ENCODE measurements at places on chromosomes 13 and 19.

GRCh38 chr13:22776394-22777186 is 404.2 kb upstream of the SGCG start:
- no peak for DNase-seq

GRCh38 chr19:10450853-10451609 is 30.7 kb downstream of the PDE4A start:
- DNase-seq = no peak

GRCh38 chr13:98253526-98253925 is 76.5 kb upstream of the RNF113B start:
- DNase-seq = no peak

- DNase-seq = no peak
Observed at GRCh38 chr13:77836423-77836822, 82.2 kb downstream of the EDNRB start.

GRCh38 chr13:26048741-26049140 is 3.1 kb downstream of the SHISA2 start:
- no peak for DNase-seq

DNA sequence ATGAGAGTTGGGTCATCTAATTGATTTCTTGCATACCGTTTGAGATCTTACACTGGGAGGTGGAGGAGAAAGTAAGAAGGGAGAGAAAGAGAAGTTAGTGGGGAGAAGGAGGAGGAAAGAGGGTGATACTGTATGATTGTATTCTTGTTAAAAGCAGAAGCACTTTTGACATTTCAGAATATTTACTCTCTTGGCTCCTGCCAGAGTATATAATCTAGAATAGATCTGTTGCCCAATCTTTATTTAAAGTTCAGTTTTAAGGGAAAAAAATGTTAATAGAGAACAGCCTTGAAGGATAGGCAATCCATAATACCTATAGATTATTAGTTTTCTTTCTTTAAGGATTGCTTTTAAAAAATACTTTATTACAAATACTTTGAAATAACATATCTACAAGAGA is 41.5 kb downstream of the PDS5B start:
- no peak for DNase-seq

DNA sequence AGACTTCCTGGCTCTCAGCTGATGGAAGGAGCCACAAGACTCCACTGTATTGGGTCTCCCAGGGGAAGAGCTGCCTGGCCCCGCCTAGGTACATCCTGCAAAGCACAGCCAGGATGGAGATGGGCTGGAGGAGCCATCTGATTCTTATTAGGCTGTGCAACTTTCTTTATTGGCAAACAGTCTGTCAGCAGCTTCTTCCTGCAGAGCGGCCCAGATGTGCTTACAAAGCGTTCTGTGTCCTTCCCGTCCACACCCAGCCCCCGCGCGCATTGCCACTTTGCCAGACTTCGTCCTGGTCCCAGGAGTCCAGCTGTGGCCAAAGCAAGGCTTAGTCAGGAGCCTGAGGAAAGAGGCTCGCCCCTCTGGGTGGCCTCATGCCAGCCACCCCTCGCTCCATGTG is 409.3 kb downstream of the ZNF536 start:
- no peak for DNase-seq

DNA sequence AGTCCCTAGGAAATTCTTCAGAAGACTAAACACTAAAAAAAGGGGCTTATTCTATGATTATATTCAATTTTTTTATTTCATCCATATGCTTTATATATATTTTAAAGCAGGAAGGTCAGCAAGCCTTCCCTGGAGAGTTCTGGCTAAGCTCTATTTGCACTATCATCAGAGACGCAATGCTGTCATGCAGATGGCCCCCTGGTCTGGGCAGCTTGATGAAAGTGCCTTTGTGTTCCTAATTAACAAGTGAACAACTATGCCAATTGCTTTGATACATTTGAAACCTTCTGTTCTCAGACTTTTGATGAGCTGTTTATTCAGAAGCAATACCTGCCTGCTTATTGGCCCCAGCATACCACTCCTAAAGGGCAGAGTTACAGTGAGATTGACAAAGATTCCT is 1344.6 kb downstream of the OLFM4 start:
- no peak for DNase-seq

DNA sequence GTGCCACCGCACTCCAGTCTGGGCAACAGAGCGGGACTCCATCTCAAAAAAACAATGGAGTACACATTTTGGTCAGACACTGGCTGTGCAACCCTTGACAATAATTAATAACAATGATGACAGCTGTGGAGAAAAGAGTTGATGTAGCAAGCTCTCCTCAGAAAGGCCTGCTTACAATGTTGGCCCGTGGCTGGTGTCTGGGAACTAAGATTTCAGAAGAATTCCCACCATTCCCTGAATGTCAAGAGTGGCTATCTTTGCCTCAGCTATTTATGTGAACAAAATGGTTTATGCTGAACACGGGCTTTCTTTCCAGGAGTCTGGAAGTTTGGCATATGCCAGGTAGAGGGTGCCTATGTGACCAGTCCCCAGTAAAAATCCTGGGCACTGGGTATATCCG is 25.5 kb downstream of the NEK5 start:
- no peak for DNase-seq

DNA sequence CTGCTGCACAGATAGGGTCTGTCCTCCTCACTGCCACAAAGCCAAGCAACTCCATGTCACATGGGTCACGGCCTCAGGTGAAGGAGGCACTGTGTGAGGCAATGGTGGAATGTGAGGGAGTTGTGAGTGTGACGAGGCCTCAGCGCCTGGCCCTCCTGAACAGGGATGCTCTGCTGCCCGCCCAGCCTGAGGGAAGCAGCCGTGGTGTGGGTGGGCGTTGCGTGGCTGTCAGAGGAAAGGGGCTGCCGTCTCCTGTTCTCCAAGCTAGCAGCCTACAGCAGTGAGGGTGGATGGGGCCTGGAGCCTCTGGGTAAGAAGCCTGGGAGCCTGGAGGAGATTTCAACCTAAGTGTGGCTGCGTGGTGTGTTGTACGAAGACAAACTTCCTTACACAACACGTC is 125.0 kb downstream of the COL4A1 start:
- no peak for DNase-seq

GRCh38 chr19:2051773-2052704 is 995 bp upstream of the MKNK2 start:
- peak; percentile 82 for DNase-seq

DNA sequence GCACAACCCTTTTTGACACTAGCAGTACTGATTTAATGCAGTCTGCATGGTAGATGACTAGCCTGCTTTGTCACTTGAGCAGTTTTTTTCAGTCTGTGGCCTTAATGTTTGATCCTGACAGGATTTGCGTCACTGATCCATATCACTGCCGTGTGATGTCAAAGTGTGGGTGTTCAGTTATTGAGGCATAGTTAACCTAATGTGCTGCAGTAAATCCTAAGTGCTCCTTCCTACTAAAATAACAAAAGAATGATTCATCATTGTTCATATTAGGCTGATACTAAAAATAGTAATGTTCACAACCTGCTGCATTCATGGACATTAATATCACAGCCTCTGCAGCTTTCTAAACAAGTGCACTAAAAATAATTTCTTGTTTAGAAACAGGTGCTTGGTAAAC is 121.9 kb upstream of the MLNR start:
- no peak for DNase-seq

GRCh38 chr13:101916108-101916774 is 463.8 kb downstream of the ITGBL1 start:
- no peak for DNase-seq

GRCh38 chr13:51122868-51123566 is 11.9 kb upstream of the C13orf42 start:
- DNase-seq = no peak

DNA sequence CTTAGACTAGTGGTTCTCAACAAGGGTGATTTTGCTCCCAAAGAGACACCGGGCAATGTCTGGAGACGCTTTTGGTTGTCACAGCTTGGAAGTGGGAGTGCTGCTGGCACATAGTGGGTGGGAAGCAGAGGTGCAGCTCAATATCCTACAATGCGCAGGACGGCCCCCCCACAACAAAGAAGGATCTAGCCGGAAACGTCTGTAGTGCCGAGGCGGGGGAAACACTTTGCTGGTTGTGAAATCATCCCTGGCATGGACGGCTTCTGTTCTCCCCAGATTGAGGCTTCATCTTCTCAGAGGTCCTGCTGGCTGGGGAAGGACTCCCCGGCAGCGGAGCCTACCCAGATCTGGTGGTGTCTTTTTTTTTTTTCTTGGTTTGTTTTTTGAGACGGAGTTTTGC is 13.4 kb upstream of the SYT5 start:
- no peak for DNase-seq

GRCh38 chr13:24627090-24627714 is 53.0 kb upstream of the ATP12A start:
- DNase-seq = no peak

DNA sequence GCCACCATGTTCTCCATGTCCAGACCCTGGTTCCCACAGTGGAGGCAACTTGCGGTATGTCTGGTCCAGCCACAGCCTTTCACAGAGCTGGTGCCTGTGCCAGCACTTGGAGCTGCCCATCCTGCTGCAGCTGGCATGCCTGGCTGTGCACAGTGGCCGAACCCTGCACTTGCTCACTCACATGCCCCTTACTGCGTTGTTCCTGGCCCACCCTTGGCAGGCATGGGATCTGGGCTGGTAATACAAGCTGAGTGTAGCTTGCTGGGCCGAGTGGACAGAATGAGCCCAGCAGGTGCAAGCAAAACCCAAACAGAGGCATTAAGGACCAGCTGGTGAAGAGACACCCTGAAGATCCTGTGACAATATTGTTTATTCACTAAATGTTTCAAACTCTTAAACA is 583.9 kb upstream of the SLITRK6 start:
- DNase-seq = no peak

DNA sequence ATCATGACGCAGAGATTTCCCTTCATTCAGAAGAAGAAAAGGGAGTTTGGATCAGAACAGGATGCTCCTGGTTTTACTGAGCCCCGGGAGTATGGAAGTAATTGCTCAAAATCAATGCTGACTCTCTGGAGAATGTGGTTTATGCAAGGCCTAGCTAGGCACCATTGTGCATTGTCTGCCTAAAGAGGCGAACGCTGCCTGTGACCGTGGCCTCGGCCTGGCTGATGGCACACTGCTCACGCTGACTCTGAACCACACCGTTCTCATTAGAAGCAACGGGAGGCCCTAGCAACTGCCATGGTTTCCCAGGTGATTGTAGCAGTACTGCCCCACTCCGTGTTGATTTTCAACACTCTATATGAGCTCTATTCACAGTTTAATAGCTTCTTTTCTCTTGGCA is 41.7 kb upstream of the UBL3 start:
- DNase-seq = no peak

DNA sequence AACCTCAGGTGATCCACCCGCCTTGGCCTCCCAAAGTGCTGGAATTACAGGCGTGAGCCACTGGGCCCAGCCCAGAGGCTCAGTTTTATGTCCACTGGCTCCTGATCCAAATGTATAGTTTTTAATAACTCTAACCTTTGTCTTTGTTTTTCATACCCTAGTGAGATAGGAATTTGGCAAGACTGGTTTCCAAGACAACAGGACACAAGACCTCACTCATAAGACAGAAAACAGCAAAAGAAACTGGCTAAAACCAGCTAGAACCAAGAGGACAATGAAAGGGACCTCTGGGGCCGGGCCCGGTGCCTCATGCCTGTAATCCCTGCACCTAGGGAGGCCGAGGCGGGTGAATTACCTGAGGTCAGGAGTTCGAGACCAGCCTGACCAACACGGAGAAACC is 27.6 kb downstream of the CPT1C start:
- DNase-seq = no peak

GRCh38 chr13:38674208-38674607 is 12.7 kb upstream of the FREM2 start:
- no peak for DNase-seq

- no peak for DNase-seq
Observed at GRCh38 chr19:34589730-34590129, 87.2 kb downstream of the SCGB2B2 start.

- no peak for DNase-seq
Observed at GRCh38 chr19:3970313-3970807, 539 bp downstream of the DAPK3 start.

GRCh38 chr13:106850973-106851650 is 283.2 kb upstream of the ARGLU1 start:
- no peak for DNase-seq

DNA sequence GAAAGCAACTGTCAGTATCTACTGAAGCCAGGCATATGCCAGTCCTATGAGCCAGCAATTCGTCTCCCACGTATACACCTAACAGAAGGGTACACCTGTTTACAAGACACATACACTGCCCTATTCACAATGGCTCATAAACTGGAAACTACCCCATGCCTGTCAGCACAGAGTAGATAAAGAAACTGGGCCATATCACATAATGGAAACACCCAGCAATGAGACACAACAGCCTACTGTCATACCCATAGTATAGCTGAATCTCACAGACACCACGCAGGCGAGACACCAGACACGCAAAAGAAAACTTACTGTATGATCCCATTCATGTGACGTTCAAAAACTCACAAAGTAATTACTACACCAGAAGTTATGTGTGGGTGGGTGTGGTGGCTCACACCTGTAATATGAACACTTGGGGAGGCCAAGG is 15.7 kb downstream of the NOSIP start:
- no peak for DNase-seq

- DNase-seq = no peak
Observed at GRCh38 chr13:102862624-102863210, 16.9 kb downstream of the ERCC5 start.

DNA sequence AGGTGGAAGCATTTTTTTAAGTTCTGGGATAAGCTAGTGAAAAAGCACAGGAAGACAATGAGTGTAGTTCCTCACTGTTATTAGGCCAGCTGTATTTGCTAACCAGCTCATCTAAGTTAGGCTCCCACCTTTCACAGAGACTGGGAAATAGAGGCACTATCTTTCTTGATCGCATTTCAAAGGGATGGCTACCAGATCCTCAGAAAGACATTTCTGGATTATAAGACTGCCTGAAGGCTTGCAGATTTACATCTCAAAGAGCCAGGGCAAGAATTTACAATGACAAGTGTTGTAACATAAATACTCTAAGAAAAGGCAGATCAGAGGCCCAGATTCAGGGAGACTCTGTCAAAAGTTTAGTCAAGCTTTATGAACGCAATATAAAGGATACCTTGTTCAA is 1005.5 kb downstream of the PCDH9 start:
- DNase-seq = no peak

DNA sequence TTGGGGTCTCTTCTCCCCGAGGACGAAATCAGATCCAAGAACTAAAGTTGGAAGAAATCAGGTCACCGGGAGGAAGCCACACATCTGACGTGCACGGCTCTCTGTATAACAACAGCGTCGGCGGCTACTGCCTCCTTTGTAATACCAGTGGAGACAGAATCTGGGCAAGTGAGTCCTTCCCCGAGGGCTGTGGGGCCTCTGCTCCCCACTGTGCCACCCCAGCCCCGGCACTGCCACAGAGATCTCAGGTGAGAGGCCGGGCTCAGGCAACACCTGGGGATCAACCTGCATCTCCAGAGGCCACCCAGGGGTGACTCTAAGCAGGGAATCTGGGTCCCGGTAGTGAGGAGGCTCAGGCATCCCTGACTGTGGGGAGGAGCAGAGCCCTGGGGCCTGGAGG is 33.7 kb upstream of the C13orf46 start:
- DNase-seq = no peak

GRCh38 chr13:91725646-91726045 is 327.2 kb downstream of the GPC5 start:
- no peak for DNase-seq

GRCh38 chr13:112784811-112785482 is 95.1 kb downstream of the ATP11A start:
- no peak for DNase-seq

GRCh38 chr19:34793565-34793964 is 20.6 kb upstream of the ZNF599 start:
- DNase-seq = no peak
